Vein endothelial cell (primary cell): ENCODE measurements at places on chromosomes 5 and 9. TPM values are rescaled to one million over a fixed set of nuclear protein-coding genes. Genes with fewer than 3 reads are reported as not detected.

BHMT gene
- not detected in 2 replicates for total RNA-seq

CARD9 gene
- 0.57 and 0.65 TPM in 2 replicates for total RNA-seq

GPR21 gene
- total RNA-seq = 1.3 TPM in 2 replicates

TRPM6 gene
- 0.38 and 0.65 TPM in 2 replicates for total RNA-seq

PCDHGA4 gene
- 6.3 and 9.1 TPM in 2 replicates for total RNA-seq

MARCHF3 gene
- 75.8 and 79.0 TPM in 2 replicates for total RNA-seq

ISL1 gene
- total RNA-seq = not detected in 2 replicates
